ENCODE measurements at places on chromosomes 7 and 10.
A peak's percentile ranks its signal among the peaks of the same experiment; 100 is the strongest.

GRCh38 chr7:116799916-116800315 is 62.5 kb upstream of the CAPZA2 start:
- DNase-seq: no peak

DNA sequence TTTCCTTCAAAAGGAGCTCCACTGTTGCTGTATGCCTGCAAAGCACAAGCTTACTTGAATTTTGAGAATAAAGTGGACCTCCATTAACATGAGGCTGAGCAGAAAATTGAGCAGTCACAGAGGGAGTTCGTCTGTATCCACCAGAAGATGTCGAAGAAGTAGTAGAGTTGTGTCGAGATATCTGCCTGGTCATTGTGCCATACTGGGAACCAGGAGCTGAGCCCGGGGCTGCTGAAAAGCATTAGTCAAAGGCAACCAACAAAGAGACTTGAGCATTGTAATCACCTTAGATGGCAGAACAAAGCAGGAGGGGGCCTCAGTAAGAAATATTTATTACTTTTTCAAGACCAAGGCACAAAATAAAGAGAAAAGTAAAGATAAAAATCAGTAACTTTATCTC is 61.5 kb downstream of the PDSS1 start:
- DNase-seq: no peak

DNA sequence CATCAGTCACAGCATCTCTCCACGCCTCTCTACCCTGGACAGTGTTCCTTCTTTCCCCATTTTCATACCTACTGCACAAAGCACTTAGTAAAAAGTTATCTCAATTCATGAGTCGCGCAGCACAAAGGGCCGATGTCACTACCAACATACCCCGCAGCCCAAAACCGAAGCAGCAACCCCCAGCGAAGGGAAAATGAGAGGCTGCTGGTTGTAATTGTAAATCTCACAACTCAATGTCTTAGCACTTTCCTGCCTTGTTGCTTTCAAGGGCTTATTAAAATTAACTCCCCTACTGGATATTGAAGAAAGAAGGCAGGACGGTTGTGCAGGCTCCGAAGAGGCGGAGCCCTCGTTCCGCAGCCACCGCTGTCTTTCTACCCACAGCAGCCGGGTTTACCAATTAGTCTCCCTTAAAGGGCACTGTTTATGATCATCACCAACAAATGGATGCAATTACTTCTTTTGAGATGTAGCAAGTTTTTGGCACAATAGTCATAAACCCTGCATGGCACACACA is 6.5 kb downstream of the DIP2C start:
- DNase-seq: no peak

GRCh38 chr10:5583525-5584175 is 58.9 kb downstream of the CALML3 start:
- peak; percentile 98 for DNase-seq

DNA sequence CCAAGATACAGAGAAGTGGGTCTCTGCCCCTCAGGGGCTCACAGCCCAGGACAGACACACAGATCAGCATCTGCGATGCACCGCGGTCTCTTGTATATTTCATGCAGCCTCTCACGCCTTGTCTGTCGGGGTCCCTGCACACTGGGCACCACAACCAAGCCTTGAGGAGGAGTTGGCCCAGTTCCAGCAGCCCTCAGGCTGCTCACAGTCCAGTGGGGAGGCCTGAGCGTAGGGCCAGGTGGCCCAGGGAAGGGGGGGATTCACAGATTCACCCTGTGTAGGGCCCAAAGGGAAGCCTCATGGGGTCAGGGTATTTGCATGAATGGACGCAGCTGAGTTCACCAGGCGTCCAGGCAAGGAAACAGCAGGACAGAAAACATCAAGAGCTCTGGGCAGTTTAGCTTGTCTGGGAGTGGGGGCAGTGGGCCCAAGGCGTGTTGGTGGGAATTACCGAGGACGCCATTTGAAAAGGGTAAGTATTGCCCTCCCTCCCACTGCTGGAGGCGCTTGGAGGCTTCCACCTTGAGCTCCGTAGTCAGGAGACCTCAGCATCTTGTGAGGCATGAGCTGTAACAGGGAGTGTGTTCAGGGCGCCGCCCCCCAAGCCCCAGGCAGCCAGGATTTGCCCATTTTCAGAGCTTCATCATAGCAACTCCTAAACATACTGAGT is 129.1 kb upstream of the CHST15 start:
- DNase-seq: no peak

DNA sequence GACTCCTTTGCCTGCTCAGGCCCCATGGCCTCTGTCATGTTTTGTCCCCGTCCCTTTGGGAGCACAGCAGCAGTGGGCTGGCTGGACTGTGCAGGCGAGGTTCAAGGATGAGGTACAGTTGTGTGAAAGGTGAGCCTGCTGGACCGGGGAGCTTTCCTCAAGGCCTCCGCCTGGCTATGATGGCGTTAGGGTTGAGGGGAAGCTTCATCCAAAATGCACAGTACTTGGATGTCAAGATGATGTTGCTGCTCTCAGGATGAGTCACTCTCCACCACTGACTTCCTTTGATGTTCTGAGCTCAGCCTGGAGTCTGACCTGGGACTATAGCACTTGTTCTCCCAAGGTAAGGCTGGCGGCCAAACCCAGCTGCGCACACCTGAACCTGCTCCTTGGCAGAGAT is 152.7 kb upstream of the SHH start:
- no peak for DNase-seq

- DNase-seq: no peak
These were observed 6.8 kb downstream of the SLC25A13 start for GRCh38 chr7:96315125-96315512.

DNA sequence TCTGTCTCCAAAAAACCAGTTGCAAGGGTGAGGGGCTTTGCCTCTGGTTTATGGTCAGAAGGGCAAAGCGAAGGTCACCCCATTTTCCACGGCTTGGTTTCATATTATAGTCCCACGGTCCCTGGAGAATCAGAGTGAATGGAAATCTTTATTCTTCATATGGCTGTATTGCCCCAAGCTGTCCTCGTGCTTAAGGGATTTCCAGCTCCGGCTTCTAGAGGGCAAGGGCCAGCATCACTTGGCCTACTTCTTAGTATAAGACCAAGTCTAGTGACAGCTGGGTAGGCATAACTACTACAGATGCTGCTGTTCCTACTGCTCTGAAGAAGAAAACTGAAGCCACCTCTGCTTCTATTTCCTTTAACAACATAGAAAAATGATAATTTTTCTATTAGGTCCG is 63.2 kb downstream of the PARP12 start:
- DNase-seq: no peak

GRCh38 chr7:100888291-100888987 is 1.1 kb downstream of the UFSP1 start:
- no peak for DNase-seq

DNA sequence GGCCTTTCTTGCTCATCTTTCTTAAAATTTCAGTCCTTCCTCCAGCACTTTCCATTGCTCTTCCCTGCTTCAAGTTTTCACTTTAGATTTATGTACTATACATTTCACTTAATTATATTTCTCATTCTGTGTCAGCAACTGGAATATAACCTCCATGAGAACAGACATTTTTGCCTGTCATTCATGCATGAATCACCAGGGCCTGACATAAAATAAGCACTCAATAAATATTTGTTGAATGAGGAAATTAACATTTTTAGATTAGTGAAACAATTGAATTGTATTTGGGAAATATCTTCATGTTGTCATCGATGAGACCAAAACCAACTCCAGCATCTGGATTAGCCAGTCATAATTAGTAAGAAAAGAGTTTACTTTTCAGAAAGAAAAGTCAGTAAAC is 6.1 kb downstream of the SAMD9L start:
- no peak for DNase-seq
